Esophagus squamous epithelium (tissue), 5 donors: ENCODE measurements at places on chromosomes 4 and X. TPM values are rescaled to one million over a fixed set of nuclear protein-coding genes. Genes with fewer than 3 reads are reported as not detected.

GRCh38 chrX:115229337-115230003 lies 4.4 kb downstream of the LRCH2 start:
- H3K27ac ChIP-seq: no peak overlapping the region
- DNase-seq: no peak

DNA sequence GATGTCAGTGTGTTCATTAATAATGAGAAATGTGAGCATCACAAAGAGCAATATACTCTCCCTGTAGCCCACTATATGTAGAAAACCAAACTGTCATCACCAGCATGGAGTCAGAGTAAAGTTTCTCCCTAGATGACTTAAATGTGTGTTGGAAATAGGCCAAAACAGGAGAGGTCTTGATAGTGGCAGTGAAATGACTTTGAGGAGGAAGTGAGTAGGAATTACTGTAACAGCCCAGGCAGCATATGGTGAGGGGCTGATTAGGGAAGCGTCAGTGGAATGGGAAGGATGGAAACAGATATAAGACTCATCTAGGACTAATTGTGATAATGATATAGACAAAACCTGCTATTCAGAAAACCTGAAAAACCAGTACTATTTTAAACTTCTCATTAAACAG lies 83.9 kb downstream of the ATXN3L start:
- no peak overlapping the region for H3K4me3 ChIP-seq
- DNase-seq: no peak
- H3K36me3 ChIP-seq: no peaks in the 10 kb centered on the region
- H3K4me1 ChIP-seq: no peaks in the 10 kb centered on the region

- H3K4me3 ChIP-seq: no peak overlapping the region
- no peaks in the 10 kb centered on the region for H3K36me3 ChIP-seq
- DNase-seq: no peak
- no peaks in the 10 kb centered on the region for H3K27me3 ChIP-seq
- H3K4me1 ChIP-seq: no peaks in the 10 kb centered on the region
Observed at GRCh38 chrX:29547877-29548276, 667.5 kb upstream of the MAGEB2 start.

GRCh38 chrX:42119076-42119475 lies 195.7 kb upstream of the CASK start:
- no peak overlapping the region for H3K4me3 ChIP-seq
- H3K36me3 ChIP-seq: no peaks in the 10 kb centered on the region
- no peak overlapping the region for H3K27ac ChIP-seq
- no peak for DNase-seq
- no peaks in the 10 kb centered on the region for H3K4me1 ChIP-seq
- no peaks in the 10 kb centered on the region for H3K27me3 ChIP-seq

DNA sequence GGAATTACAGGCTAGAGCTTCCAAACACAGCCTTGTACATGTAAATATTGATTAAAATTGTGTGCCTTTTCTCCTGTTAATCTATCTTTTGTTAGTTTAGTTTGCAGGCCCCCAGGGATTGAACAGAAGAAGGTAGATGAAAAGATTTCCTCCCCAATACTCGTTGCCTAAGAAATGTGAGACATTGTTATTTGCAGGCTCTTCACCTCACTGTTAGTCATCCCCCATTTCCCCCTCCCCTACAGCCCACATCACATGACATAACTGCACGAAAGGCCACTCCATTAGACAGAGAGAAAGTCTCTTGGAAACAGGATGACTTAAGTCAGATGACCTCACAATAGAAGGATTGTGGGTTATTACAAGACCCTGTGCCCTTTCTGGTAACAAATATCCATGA lies 13.3 kb upstream of the MID1 start:
- H3K36me3 ChIP-seq: no peaks in the 10 kb centered on the region
- no peak overlapping the region for H3K4me3 ChIP-seq
- DNase-seq: no peak
- H3K27ac ChIP-seq: peak overlapping the region; percentile 25
- peaks cover 3% of the 10 kb centered on the region for H3K4me1 ChIP-seq

- H3K4me1 ChIP-seq: peaks cover 5% of the 10 kb centered on the region
- no peak overlapping the region for H3K4me3 ChIP-seq
- no peak overlapping the region for H3K27ac ChIP-seq
- H3K27me3 ChIP-seq: no peaks in the 10 kb centered on the region
- peaks cover 88% of the 10 kb centered on the region for H3K36me3 ChIP-seq
Observed at GRCh38 chr4:3410401-3411135, 31.2 kb upstream of the HGFAC start.

DNA sequence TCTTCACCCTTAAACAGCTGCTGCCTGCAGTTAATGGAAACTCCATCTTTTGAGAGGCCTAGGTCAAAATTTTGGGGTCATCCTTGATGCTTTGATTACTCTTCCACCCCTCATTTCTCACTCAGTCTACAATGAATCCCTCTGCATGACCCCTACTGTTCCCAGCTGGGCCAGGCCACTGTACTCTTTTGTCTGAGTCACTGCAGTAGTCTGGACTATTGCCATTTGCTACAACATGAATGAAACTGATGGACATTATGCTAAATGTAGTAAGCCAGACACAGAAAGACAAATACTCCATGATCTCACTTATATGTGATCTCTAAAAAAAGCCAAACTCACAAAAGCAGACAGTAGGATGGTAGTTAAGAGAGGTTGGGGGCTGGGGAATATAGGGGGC lies 28.3 kb downstream of the STK32B start:
- H3K27ac ChIP-seq: no peak overlapping the region
- DNase-seq: no peak
- no peaks in the 10 kb centered on the region for H3K36me3 ChIP-seq
- H3K27me3 ChIP-seq: no peaks in the 10 kb centered on the region
- H3K4me3 ChIP-seq: no peak overlapping the region
- H3K4me1 ChIP-seq: no peaks in the 10 kb centered on the region

DNA sequence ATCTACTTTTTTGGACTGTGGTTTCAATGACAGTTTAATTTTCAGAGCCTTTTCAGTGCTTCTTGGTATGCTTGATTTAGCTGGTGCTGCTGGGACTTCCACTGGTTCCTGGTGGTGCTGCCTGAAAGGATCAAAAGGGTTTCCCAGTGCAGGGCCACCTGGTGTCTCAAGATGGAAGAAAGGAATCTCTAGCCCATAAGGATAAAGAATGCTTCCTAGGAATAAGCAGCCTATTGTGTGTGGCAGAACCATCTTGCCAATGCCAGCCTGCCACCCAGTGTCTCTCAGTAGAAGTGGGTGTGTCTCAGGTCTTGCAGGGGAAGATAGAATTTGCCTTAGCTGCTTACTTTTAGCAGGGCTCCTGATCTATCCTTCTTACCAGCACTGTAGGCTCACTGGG lies 15.0 kb upstream of the RAI2 start:
- no peak overlapping the region for H3K27ac ChIP-seq
- no peak overlapping the region for H3K4me3 ChIP-seq
- no peak for DNase-seq
- H3K36me3 ChIP-seq: no peaks in the 10 kb centered on the region
- no peaks in the 10 kb centered on the region for H3K27me3 ChIP-seq
- no peaks in the 10 kb centered on the region for H3K4me1 ChIP-seq

DNA sequence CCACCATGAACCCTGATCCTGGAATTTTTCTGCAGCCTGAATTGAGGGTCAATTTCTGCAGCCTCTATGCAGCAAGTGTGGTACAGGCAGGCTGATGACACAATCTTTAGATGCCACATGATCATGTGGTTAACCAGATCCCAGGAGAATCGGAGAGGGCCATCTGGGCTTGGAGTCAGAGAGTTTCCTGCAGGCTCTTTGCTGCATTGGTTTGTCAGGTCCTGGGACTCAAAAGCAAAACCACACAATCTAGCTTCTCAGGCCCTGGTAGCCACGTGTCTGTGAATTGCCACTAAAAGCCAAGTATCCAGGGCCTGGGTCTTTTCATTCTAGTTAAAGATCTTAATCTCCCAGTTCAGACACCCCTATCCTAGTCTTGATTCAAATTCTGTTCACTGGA lies 464.5 kb downstream of the BCOR start:
- H3K4me3 ChIP-seq: no peak overlapping the region
- H3K36me3 ChIP-seq: no peaks in the 10 kb centered on the region
- no peak overlapping the region for H3K27ac ChIP-seq

DNA sequence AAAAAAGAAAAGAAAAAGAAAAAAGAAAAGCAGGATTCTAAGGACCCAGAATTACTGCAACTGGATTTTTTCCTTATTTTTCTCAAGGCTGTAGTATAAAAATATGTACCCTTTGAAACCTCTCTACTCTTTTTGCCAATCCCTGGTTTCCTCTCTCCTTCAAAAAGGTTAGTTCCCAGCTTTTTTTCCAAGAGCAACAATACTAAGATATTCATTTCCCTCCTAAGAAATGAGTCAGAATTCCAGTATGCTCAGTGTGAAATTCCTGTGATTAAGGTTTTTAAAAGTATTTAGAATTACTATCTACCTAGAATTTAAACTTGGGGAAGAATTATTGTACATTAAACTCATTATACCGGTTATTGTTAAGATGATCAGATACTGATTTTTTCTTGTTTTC lies 22.0 kb downstream of the SMIM14 start:
- H3K27me3 ChIP-seq: no peaks in the 10 kb centered on the region
- H3K27ac ChIP-seq: no peak overlapping the region
- no peaks in the 10 kb centered on the region for H3K36me3 ChIP-seq
- H3K4me1 ChIP-seq: peaks cover 35% of the 10 kb centered on the region
- no peak overlapping the region for H3K4me3 ChIP-seq

- no peaks in the 10 kb centered on the region for H3K4me1 ChIP-seq
- no peaks in the 10 kb centered on the region for H3K27me3 ChIP-seq
- no peak for DNase-seq
- H3K4me3 ChIP-seq: no peak overlapping the region
- no peak overlapping the region for H3K27ac ChIP-seq
- H3K36me3 ChIP-seq: no peaks in the 10 kb centered on the region
Observed at GRCh38 chr4:141705048-141705746, 68.8 kb downstream of the IL15 start.

- H3K4me3 ChIP-seq: no peak overlapping the region
- no peaks in the 10 kb centered on the region for H3K27me3 ChIP-seq
- H3K36me3 ChIP-seq: no peaks in the 10 kb centered on the region
Observed at GRCh38 chrX:140733766-140734342, 24.3 kb downstream of the LINC00632 start.

DNA sequence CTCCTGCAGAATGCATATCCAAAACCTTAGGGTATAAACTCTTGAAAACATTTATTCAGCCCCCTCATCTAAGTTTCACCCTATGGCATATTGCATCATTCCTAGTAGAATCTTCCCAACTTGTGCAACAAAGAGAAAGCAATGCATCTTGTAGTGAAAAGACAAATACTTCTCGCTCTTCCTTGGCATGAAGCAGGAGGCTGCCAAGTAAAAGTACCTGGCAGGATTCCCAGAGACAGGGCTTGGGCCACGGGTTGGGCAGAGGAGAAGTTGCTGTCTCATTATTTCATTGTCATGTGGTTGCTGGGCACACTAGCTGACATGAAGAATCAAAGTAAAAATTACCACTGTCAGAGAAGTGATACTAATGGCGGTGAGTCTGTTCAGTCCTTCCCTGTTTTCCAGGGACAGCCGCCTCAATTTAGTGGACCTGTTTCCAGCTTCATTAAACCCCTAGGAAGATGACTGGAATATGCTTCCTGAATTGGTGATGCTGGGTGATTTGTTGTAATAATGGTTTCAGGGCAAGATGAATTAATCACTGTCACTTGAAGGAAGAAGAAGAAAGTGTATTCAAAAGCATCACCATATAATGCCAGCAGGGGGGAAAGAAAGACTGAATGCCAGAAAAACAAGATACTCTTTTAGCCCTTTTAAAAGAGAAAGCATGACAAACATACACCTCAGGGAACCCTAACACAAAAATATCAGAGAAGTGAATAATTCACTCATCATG lies 380.5 kb upstream of the IGFBP7 start:
- DNase-seq: no peak
- H3K27ac ChIP-seq: no peak overlapping the region
- H3K4me3 ChIP-seq: no peak overlapping the region
- no peaks in the 10 kb centered on the region for H3K4me1 ChIP-seq
- H3K27me3 ChIP-seq: no peaks in the 10 kb centered on the region
- H3K36me3 ChIP-seq: no peaks in the 10 kb centered on the region

DNA sequence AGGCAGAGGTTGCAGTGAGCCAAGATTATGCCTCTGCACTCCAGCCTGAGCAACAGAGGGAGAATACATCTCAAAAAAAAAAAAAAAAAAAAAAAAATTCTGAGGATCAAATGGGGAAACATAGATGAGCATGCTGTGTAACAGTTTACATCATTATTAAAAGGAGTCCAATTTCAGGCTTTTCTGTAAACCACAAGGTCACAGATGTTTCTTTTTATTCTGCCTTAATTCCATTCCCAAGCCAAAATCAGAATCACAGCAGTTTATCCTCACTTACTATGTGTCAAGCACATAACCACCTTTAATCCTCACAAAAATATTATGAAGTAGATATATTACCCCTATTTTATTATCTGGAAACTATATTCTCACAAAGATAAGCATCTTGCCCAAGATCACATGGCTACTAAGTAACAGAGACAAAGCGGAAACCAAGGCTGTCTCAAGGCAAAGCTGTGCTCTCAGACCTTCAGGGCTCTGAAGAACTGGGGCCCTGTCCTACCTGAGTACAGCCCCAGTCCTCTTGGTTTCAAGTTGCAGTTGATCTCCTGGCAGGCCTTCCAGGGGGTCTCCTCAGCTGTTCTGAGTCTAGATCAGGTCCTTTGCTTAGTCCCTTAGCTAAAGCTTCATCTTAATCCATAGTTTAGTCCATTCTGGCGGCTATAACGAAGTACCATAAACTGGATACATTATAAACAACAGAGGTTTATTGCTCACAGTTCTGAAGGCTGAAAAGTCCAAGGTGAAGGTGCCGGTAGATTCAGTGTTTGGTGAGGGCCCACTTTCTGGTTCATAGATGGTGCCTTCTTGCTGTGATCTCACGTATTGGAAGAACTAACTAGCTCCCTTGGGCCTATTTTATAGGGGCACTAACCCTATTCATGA lies 141.3 kb downstream of the PALLD start:
- no peak for DNase-seq
- H3K4me1 ChIP-seq: peaks cover 4% of the 10 kb centered on the region

- no peaks in the 10 kb centered on the region for H3K36me3 ChIP-seq
- H3K27me3 ChIP-seq: no peaks in the 10 kb centered on the region
- H3K4me3 ChIP-seq: no peak overlapping the region
- no peaks in the 10 kb centered on the region for H3K4me1 ChIP-seq
- no peak overlapping the region for H3K27ac ChIP-seq
Observed at GRCh38 chr4:91961504-91961903, 342.3 kb upstream of the GRID2 start.

GRCh38 chr4:82031376-82031927 lies 342.3 kb downstream of the HNRNPD start:
- no peak overlapping the region for H3K4me3 ChIP-seq
- H3K4me1 ChIP-seq: no peaks in the 10 kb centered on the region
- no peak overlapping the region for H3K27ac ChIP-seq
- no peaks in the 10 kb centered on the region for H3K36me3 ChIP-seq
- H3K27me3 ChIP-seq: peaks cover 6% of the 10 kb centered on the region

- peaks cover 2% of the 10 kb centered on the region for H3K4me1 ChIP-seq
- H3K36me3 ChIP-seq: no peaks in the 10 kb centered on the region
- no peak overlapping the region for H3K4me3 ChIP-seq
Observed at GRCh38 chr4:165118256-165118909, 5.7 kb upstream of the TMEM192 start.

Gene NKAP
- 2.8 TPM for total RNA-seq

Gene GYPA
- total RNA-seq: not detected

Gene CACNA1F
- 0.38 TPM for total RNA-seq

Gene ZFP42
- total RNA-seq: not detected

Gene GAGE13
- total RNA-seq: not detected

Gene NAT8L
- not detected for total RNA-seq

Gene GAGE12E
- total RNA-seq: not detected

Gene CT45A10
- not detected for total RNA-seq

Gene TLR1
- 2.5 TPM for total RNA-seq

Gene QRFPR
- 3.5 TPM for total RNA-seq
